ENCODE measurements at places on chromosomes 3 and 15. TPM values are rescaled to one million over a fixed set of nuclear protein-coding genes. Genes with fewer than 3 reads are reported as not detected.
A peak's percentile ranks its signal among the peaks of the same experiment; 100 is the strongest.

- DNase-seq, result no peak
Observed at GRCh38 chr15:58378241-58379085, 53.3 kb upstream of the LIPC start.

DNA sequence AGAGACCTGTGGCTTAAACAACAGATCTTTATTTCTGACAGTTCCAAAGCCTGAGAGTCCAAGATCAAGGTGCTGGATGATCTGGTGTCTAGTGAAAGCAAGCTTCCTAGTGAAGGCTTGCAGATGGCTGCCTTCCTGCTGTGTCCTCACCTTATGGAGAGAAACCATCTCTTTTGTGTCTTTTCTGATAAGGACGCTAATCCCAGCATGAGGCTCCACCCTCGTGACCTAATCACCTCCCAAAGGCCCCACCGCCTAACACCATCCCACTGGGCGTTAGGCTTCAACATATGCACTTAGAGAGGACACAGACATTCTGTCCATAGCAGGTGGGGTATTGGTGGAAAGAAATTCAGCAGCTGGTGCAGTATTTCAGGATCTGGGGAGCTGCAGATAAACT is 19.8 kb upstream of the LYSMD4 start:
- no peak for DNase-seq

The ROPN1B gene
- not detected for total RNA-seq

- DNase-seq, result no peak
Observed at GRCh38 chr3:63613561-63613960, 38.9 kb upstream of the SNTN start.

GRCh38 chr15:95698230-95698629 is 632.3 kb upstream of the NR2F2 start:
- DNase-seq, result no peak

- no peak for DNase-seq
Observed at GRCh38 chr3:113600418-113601182, 68.2 kb downstream of the SIDT1 start.

GRCh38 chr3:9059489-9060400 is 96.5 kb upstream of the RAD18 start:
- DNase-seq, result no peak

- DNase-seq, result no peak
Observed at GRCh38 chr15:28184166-28184565, 85.1 kb upstream of the OCA2 start.

- no peak for DNase-seq
Observed at GRCh38 chr3:1091286-1091685, 1.5 kb upstream of the CNTN6 start.

- DNase-seq, result no peak
Observed at GRCh38 chr3:127606086-127606805, 8.0 kb downstream of the MCM2 start.

- no peak for DNase-seq
Observed at GRCh38 chr15:97961067-97961954, 808 bp downstream of the ARRDC4 start.

DNA sequence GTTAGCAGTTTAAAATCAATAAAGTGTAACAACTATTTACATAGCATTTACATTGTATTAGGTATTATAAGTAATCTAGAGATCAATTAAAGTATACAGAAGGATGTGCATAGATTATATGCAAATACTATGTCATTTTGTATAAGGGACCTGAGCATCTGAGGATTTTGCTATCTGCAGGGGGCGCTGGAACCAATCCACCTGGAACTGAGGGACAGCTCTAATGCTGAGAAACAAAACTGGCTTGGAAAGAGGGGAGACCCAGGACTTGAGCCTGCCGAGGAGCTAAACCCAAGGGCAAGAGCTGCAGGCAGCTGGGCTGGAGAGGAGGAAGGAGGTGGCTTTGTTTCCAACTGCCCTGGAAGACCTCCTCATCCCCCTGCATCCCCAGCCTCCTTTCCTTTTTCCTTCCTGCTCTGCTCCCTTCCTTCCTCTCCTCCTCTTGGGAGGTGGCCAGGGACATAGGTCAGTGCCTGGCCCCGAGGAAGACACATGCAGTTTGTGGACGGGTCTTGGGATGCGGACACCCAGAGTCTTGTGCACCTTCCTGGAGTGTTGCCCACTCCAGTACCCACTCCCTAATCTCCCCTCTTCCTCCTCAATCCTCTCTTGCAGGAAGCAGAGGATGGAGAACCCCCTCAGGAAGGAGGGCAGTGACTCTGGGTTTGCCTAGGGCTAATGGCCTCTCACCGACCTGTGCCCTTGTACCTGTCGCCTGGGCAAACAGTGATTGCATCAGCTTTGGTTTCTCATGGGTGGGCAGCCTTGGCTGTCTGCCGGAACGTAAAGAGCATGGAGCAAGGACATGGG is 825 bp upstream of the RTP3 start:
- DNase-seq, result no peak

The ADCY5 gene
- 0.07 TPM for total RNA-seq

GRCh38 chr3:32082721-32083120 is 23.7 kb upstream of the GPD1L start:
- DNase-seq, result no peak

The SKIC8 gene
- total RNA-seq, result 95.4 TPM

DNA sequence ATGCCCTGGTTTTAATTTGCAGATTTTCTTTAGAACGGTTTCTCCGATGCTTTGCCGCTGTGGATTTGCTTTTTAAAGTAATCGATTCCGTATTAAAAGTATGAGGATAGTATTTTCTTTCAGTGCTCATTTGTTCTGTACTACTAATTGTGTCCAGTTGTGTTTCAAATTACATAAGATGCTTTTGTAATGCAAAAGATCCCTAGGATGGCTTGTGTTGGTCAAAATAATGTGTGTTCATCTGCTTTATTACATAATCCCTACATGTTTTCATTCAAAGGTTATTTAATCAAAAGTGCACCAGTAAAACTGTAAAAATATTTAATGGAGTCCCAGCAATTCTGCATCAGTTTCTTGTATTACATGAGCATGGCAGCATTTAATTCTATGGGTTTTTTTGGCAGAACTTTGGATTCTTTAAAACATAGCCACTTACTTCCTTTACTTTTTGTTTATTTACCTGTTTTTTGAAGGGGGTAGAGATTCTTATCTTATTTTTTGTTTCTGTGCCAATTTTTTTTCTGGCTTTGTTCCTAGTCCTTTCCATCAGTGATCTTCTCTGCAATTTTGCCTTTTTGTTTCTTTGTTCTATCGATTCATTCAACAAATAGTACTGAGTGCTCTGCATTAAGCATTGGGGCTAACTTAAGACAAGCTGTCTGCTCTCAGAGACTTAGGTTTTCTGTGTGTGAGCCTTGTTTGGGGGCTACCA is 352.8 kb downstream of the LRTM1 start:
- DNase-seq, result no peak

The MYL3 gene
- total RNA-seq, result not detected

The ZKSCAN7 gene
- 1.2 TPM for total RNA-seq

GRCh38 chr3:186496016-186496415 is 48.2 kb downstream of the CRYGS start:
- no peak for DNase-seq

- DNase-seq, result no peak
Observed at GRCh38 chr15:26294059-26294689, 431.0 kb upstream of the ATP10A start.

DNA sequence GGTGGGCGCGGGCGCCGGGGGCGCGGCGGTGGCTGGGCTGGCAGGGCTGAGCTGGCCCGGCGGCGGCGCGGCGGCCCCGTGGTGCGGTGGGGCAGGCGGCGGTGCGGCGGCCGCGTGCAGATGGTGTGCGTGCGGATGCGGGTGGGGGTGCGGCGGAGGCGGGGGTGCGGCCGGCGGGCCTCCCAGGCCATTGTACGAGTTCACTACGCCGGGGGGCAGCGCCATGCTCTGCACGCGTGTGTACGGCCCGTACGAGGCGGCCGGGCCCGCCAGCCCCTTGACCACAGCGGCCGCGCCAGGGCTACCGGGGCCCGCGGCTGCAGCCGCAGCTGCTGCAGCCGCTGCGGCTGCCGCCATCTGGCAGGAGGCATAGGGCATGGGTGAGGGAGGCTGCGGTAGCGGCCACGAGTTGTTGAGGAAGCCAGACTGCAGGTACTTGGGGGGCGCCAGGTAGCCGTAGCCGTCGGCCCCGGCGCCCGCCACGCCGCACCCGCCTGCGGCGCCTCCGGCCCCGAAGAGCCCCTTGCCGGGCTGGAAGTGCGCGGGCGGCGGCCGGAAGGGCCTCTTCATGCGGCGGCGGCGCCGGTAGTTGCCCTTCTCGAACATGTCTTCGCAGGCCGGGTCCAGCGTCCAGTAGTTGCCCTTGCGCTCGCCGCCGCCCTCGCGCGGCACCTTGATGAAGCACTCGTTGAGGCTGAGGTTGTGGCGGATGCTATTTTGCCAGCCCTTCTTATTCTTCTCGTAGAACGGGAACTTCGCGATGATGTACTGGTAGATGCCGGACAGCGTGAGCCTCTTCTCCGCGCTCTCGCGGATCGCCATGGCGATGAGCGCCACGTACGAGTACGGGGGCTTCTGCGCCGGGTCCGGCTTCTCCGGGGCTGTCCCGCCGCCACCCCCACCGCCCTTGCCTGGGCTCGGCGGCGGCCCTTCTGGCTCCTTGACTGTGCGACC is 951 bp downstream of the FOXL2 start:
- DNase-seq, result no peak

DNA sequence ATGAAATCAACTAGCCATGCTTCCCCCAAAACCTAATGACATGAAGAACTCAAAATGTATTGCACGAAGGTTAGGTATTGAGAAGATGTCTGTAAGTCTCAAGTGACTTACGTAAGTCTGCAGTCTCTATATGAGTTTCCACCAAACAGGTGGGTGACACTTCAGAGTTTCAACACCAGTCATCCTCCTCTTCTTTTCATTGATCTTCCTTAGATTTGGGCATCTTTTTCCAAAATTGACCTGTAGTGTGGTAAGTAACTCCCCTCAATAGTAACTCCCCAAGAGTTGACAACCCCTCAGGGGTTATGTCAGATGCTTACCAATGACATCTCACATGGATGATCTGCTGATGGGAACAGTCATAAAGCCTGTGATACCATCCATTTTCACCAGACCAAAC is 46.1 kb downstream of the GPR176 start:
- DNase-seq, result no peak

GRCh38 chr3:195760345-195761122 is 39.8 kb downstream of the MUC20 start:
- DNase-seq, result no peak

DNA sequence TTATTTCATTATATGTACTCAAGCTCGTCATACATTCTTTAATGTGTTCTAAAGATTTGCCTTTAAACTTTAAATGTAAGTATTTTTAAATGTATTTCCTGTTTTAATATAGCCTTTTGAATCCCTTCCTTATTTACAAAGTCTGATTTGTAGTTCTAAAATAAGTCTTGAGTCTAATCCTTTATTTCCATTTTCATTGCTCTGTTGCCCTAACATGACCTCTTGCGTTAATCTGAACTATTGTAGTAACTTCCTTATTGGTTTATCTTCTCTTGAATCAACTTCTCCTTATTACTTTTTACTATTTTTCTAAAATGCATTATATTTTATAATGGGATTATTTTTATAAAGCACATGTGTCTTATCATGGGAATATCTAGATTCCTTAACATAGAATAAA is 24.0 kb downstream of the KNL1 start:
- no peak for DNase-seq

The P2RY14 gene
- total RNA-seq, result not detected

The UMPS gene
- total RNA-seq, result 37.3 TPM

GRCh38 chr3:29758434-29759322 is 477.8 kb downstream of the RBMS3 start:
- peak; percentile 73 for DNase-seq

DNA sequence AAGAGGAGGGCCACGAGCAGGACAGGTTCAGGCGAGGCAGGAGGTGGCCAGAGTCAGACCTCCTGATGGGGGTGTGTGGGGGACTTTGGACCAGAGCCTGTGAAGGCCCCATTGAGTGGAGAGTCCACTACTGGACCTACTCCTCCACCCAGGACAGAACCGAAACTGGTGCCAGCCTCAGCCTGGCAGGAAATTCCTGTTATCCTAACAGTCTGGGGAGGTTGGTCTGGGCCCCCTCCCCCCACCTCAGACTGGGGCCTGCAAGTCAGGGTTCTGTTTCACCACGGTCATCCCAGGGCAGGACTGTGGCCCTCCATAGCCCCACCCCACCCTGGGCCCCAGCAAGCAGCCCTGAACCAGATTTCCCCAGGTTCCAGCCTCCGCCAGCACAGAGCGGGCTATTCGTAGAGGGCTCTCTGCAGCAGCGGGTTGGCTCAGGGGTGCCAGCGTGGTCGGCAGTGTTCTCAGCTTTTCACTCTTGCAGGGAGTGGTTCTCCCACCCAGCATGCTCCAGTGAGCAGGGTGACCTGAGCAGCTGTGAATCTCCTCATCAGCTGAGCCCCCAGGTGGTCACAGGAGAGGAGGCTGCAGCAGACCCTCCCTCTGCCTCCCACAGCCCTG is 217.3 kb downstream of the TBC1D2B start:
- no peak for DNase-seq

DNA sequence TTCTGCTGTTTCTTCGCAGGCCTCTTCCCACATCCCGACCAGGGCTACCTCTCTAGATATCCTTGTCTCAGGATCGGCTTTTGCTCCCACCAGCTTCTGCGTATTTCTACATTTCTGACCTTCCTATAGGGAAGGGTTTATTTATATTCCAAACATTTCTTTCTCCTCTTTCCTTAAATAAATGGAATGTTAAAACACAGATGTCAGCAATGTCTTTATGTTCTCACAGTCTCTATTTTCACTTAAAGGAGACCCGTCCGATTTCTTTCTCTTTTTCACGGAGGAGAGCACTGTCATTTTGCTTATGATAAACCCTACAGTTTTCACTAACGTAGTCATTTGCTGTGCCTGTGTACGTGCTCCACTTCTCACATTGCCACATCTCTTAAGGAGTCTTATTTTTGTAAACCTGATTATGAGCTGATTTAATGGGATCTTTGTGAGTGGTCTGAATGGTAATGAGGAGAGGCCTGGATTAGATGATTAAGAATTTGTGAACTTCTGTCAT is 630 bp downstream of the KIF15 start:
- no peak for DNase-seq

The POLG gene
- 82.8 TPM for total RNA-seq

DNA sequence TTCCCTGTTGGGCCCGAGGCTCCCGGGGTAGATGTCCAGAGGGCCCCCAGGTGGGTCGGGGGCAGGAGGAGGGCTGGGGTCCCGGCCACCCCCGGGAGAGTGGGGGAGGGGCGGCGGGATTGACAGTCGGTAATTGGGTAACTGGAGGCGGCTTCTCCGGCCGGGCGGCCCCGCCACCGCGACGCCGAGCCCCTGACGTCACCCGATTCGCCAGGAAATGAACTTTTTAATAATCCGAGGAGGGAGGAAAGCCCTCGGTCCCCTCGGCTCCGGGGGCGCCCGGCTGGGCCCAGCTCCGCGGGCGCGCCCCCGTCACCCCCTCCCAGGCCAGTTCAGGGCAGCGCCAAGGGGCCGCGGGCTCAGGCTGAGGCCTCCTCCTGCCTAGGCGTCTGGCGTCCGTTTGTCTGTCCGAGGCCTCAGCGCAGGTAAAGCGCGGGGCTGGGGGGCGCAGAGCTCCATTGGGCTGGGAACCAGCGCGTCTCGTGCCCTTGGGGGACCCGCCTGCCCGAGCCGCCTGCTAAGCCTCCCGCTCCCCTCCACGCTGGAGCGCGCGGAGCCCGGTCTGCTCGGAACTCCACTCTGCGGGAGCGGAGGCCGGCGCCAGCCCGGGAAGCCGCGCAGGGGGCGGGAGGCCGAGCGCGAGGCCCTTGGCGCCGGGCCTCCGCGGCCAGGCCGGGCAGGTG is 3.9 kb downstream of the GATA2 start:
- no peak for DNase-seq
